ENCODE measurements at places on chromosomes 6 and 20.
A peak's percentile ranks its signal among the peaks of the same experiment; 100 is the strongest.

DNA sequence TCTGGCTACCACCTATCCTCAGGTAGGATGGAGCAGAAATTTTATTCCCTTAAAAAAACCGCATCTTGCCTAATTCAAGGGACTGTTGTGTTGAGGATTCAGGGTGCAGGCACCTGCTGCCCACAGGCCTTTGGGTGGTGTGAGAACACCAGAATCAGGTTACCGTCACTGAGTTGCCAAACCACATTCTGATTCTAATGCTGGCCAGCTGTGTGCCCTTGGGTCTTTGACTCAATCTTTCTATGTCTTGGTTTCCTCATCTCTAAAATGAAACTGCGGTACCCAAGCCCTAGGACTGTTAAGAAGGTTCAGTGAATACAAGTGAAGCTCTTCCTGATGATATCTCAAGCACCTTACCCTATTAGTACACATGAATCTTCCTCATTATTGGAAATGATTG lies 827.3 kb downstream of the DHX35 start:
- DNase-seq: no peak

- DNase-seq: peak; percentile 63
These were observed 941 bp upstream of the SOX12 start for GRCh38 chr20:324177-325044.

GRCh38 chr20:62361799-62362589 lies 5.1 kb downstream of the LAMA5 start:
- no peak for DNase-seq

DNA sequence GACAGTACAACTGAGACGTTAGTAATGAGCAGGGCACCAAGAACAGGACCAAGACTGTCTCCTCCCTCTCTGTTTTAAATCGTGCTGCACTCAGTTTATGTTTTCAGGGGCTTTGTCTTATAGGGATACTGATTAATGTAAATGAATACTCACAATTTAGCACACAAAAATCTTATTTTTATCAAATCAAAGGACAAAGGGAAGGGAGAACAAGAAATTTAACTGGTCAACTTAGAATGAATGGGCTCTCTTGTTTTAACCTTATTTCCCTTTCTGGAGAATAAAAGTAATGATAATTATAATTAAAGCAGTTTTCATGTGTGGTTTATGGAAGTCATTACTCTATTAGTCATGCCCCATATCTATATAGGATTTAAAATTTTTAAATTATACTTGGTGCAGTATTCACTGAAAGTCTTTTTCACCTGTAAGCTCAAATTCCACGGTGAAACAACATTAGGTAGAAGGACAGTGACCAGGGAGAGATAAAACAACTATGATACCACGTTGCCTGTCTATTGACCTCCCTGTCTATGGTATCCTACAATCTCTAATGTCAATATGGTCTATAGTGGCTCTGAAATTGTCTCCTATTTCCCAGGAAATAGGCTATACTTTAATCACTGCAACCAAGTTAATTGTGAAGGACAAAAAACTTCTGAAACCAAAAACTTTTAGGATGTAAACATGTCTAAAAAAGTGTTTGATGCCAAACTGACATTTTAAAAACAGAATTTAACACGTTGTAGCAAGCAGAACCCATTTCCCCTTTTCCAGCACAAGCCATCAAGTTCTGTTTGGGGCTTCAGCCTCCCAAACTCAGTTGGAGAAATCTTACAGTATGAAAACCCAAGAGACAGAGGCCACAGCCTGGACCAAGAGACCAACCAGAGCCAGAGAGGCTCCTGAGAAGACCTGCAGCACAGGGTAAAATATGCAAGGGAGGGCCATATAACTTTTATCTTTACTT lies 15.0 kb downstream of the ELOVL5 start:
- DNase-seq: no peak

GRCh38 chr6:87993356-87993755 lies 54.3 kb upstream of the SPACA1 start:
- DNase-seq: no peak

GRCh38 chr6:17107863-17108262 lies 6.0 kb downstream of the STMND1 start:
- DNase-seq: no peak

DNA sequence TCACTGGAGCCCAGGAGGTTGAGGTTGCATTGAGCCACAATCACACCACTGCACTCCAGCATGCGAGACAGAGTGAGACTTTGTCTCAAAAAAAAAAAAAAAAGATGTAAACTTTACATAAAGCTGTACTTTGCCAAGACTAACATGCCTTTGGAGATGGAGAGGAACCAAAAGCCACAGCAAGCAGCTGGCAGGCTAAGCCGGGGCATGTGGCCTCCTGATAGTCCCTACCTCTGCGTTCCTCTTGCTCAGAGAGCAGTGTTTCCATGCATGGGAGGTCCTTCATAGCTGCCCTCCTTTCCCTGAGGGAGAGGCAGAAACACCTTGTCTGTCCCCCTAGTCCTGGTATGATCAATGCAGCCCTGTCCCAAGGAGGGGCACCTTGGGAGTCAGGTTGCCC lies 35.2 kb downstream of the SPATA2 start:
- no peak for DNase-seq
